Uterus (tissue), 4 donors: ENCODE measurements at places on chromosomes 12 and 14. TPM values are rescaled to one million over a fixed set of nuclear protein-coding genes. Genes with fewer than 3 reads are reported as not detected.

Gene PLEKHD1
- not detected for total RNA-seq

Gene ARHGDIB
- 175 TPM for total RNA-seq

Gene ETFBKMT
- total RNA-seq, result 1.3 TPM

Gene RFX4
- not detected for total RNA-seq

DNA sequence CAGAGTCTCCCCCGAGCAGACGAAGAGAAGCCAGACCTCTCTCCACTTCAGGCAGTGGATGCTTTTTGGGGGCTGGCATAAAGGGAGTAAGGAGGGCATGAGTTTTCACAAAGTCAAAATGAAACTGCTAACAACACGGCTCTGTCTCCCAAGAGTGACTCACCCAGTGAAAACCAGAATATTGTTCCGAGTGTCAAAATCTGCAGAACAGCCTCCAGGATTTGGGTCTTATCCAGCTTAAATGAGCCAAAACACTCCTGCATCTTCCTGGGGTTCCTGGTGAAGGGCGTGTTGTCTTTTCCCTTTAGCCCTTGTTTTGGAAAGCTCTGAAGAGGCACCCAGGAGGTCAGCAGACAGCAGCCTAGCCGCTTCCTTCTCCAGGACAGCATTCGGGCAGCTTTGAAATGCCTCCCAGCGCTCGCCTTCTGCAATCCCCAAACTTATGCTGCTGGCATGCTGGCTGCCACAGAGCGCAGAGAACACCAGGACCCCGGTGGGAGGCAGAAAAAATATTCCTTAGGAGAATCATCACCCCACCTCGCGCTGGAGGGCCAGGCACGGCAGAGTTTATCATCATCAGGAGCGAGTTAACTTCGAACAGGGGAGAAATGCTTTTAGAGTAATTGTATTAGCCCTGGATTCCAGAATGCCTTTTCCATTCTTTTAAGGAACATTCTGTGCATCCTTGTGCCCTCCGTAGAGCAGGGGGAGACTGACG lies 117.7 kb upstream of the NCOR2 start:
- peak overlapping the region; percentile 84 for H3K27ac ChIP-seq
- H3K4me1 ChIP-seq, result peaks cover 24% of the 10 kb centered on the region
- H3K27me3 ChIP-seq, result no peaks in the 10 kb centered on the region
- peak; percentile 78 for DNase-seq
- no peaks in the 10 kb centered on the region for H3K36me3 ChIP-seq

DNA sequence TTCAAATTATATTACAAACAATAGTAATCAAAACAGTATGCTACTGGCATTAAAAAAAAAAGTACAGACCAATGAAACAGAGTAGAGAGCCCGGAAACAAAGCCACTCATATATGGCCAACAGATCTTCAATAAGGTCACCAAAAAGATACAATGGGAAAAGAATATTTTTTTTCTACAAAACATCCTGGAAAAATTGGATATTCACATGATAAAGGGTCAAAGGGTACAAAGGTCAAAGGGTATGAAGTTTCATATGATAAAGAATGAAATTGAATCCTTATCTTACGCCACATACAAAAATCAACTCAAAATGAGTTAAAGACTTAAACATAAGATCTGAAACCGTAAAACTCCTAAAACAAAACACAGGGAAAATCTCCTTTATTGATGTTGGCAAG lies 168.5 kb upstream of the PELI2 start:
- DNase-seq, result no peak
- H3K36me3 ChIP-seq, result no peaks in the 10 kb centered on the region
- no peak overlapping the region for H3K27ac ChIP-seq
